Stimulated activated naive CD4-positive, alpha-beta T cell (primary cell): ENCODE measurements at places on chromosomes 2 and 18.

DNA sequence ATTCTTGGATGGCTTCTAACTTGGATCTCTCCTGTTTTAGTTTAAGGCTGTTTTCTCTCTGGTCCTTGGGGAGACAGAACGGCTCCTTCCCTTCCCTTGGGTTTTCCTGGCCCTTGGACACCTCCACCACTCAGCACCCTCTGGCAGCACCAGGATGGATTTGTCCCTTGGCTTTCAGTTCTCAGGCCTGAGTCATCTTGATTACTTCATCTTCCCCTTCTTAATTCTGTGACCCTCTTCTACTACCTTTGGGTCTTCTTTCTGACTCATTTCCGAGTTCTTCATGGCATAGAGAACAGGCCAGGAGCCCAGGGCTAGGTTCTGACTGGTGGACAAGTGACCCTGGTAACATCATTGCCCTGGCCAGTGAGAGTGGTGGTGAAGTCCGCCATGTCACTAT, 14.9 kb downstream of the IGFBP2 start:
- no peak for DNase-seq

- no peak for DNase-seq
Measured at GRCh38 chr18:24975496-24976372, 376.2 kb downstream of the ZNF521 start.

- DNase-seq, result peak; percentile 15
Measured at GRCh38 chr2:205780645-205781044, 98.3 kb downstream of the NRP2 start.

DNA sequence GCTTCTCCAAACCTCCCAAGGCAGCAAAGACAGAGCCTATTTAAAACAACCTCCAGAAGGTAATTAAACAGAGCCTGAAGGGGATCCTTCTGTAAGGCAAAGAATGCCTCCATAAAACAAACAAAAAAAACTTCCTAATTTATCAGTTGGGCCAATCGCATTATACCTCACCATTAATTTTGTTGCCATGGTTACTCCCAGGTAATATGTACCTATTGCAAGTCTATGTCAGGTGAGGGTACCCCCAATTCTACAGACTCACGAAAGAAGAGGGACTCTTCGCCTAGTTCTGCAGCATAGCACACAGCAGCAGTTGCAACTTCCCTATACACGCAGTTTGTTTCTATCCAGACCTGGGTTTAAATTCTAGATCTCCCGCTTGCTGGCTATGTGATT, 38.8 kb downstream of the SFXN5 start:
- no peak for DNase-seq

GRCh38 chr2:146950911-146951310, 893.9 kb upstream of the ACVR2A start:
- DNase-seq, result no peak

- no peak for DNase-seq
Measured at GRCh38 chr2:200049086-200049485, 93.7 kb downstream of the MAIP1 start.

DNA sequence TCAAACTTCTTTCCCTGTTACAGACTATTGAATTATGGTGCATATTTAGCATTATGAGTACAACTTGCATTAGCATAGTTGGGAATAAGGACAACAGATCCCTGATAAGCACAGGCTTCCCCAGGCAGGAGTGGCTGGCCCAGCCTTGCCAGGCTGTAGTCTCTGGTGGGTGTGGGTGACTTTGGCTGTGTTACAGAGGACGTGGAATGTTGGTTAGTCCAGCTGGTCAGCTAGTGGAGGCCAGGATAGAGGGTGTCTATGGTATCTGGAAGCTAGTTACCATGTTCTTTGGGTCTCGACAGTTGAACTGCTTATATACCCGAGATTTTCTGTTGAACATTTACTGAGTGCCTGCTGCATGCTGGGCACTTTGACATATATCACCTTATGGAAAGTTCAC, 4.7 kb downstream of the SH3RF3 start:
- no peak for DNase-seq

DNA sequence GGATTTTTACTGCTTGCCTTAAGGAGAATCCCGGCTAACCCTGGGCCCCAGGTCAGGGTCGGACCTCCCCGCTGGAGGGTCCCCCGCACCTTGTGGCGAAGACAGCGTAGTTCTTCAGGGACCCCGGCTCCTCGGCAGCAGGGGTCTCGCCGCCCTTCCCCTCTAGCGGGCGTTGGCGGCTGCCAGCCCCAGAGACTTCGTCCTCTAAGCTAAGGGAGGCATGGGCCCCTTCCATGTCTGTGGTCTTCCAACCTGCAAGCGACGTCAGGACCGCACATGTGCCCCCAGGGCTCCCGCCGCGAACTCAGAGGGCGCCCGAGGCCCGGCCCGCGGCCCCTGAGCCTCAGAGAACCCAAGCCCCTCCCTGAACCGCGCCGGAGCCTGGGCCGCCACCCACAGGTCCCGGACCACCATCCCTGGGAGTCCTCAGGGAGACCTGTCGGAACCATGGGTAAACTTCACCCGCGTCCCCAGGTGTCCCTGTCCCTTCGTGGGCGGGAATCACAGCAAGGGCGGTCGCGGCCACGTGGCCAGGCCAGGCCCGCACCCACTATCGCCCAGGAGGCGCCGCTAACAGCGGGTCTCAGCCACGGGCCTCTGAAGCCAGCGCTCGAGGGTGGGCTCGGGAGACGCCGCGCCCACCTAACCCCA, 562 bp downstream of the ANKMY1 start:
- DNase-seq, result no peak

- DNase-seq, result no peak
Measured at GRCh38 chr18:36250827-36251226, 46.7 kb upstream of the FHOD3 start.

- DNase-seq, result no peak
Measured at GRCh38 chr2:85674417-85674816, 6.4 kb upstream of the SFTPB start.

DNA sequence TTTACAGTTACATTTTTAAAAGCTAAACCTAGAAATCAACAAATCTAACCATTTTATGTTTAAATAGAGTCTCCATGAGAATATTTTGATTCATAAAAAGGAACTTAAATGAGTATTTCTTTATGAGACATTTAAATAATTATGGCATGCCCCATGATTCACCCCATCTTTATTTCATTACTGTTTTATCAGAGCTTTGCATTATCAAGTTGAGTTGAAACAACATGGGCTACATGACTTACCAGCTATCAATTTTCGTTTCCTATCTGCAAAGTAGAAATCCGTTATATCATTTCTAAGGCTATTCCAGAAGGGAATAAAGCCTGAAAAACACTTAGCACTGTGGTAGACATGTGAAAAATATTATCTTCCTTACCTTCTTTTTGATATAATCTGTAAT, 161.5 kb downstream of the GALNT3 start:
- no peak for DNase-seq

DNA sequence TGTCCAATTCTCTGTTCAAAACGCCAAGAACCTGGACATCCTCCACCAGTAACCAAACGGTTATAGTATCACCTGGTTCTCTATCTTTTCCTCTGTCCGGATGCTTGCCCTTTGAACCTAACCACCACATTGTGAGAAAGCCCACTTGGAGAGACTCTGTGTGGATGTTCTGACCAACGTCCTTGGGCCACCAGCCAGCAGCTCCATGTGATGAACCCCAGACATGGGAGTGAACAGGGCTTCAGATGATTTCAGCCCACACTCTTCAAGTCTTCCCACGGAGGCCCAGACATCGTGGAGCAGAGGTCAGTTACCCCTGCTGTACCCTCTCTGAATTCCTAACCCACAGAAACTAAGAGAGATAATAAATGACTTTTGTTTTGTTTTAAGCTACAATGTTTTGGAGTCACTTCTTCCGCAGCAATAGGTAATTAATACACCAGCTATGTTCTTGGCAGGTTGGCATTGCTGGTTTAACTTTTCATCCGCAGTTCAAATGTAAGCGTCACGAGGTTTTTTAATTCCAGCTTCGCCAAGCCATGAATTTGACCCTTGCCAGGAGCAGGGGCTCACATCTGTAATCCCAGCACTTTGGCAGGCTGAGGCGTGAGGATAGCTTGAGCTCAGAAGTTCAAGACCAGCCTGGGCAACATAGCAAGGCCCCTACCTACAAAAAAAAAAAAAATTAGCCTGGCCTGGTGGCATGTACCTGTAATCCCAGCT, 36.1 kb upstream of the ZNF532 start:
- no peak for DNase-seq

GRCh38 chr2:198311020-198311419, 506.6 kb downstream of the PLCL1 start:
- DNase-seq, result no peak

DNA sequence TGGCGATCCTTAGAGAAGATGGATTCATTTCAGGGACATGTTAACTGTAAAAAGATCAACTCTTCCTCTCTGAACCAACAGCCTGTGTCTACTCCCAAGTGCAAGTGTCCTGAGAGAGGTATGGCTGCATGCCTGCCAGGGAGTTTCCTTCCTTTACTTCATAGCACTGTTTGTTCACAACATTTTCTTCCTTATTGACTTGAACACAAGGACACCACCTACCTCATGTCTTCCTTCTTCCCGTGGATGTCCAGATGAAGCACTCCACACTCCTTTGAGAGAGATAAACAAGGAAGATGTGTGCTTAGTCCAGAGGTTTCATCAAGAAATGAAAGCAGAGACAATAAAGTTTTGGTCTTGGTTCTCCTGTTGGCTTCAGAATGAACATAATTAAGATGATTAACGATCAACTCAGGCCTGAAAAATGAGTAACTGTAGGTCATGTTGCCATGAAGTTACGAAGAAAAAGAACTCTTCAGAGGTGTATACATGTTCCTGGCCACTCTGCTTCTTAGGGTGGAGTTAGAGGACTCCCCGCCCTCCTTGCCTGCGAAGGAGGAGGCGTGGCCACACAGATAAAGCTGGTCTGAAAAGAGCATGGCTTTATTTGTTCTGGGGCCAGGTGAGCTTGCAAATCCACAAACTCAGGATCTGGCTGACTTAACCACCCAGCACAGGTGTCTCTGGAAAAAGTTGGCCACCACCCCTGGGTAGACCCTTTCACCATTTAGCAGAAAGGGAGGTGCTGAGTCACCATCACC, 155.0 kb upstream of the KCTD1 start:
- no peak for DNase-seq

DNA sequence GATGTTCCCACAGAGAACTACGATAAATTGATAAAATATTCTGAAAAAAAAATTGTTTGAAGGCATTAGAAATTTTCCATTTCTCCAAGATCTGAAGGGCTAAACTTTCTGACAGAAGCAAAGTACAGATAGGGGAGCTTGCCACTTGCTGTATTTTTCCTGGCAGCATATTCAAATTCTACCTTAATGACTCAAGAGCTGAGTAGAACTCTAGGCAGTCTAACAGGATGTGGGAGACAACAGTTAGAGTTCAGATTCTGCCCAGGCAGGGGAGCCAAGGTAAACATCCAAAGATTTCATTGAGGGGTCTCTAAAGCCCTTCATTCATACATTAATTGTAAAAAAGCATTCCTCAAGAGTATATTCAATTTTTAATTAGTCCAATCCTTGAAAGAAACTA, 46.0 kb upstream of the RIT2 start:
- no peak for DNase-seq

DNA sequence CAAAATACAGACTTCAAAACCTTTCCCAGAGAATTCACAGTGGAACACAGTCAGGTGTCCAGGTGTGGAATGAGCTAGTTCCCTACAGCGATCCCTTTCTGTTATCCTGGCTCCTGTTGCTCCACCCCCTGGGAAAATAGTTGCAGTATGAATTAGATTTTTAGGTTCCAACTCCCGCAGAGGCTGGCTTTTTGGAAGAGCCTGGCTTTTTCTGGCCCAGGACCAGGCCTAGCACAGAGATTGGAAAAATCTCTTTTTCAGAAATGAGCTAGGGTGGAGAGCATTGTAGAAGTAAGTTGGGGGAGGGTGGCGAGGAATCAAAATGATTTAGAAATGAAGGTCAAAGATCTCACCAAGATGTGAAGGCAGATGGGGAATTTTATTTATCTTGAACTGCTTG, 27.1 kb downstream of the COL5A2 start:
- no peak for DNase-seq

DNA sequence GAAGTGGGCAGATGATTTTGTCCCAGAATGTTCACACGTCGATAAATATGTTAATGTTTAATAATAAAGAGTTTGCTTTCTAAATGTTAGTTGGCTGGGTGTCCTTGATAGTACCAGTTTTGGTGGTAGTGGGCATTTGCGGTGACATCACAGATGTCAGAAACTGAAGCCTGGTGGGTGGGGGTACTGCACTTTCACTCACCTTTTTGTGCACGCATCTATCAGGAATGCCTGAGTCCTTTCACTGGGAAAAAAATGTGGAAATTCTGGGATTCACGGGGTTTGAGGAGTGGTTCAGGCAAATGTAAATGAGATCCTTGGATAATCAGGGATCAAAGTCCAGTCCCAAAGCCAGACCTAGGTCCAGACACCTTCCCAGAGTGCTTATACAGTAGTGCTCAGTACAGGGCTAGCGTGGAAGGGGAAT, 3.2 kb downstream of the EPAS1 start:
- no peak for DNase-seq

DNA sequence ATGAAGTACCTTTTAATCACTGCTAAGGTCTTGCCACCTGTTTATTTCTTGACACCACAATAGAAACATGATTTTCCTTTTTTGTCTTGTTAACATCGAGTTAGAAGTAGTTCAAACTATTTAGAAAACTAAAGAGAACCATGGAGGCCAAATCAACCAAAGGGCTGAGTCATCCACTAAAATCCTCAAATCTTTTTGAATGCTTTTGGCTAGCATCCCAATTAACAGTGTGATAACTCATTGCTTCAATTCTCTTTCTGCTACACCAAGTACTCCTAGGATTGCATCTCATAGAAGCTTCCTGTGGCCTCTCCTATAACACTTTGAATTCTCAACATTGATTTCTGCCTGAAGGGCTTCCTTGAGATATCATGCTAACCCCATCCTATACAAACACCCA, 159.9 kb upstream of the MMADHC start:
- no peak for DNase-seq

DNA sequence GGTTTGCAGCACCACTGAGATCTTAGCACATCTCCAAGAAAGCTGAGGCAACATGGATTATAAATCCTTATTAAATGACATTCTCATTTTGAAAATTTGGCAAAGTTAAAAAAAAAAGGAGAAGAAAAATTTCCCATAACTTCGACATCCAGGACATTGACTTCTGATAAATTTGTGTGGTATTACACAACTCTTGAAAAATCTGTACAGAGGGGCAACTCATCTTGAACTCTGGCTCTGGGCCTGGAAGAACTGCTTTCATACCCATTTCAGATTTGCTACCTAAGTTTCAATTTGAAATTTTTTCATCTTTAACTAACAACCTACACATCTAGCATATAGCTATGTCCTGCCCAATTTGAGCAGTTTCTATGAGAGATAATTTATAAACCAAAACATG, 118.0 kb upstream of the UGP2 start:
- DNase-seq, result no peak

- DNase-seq, result no peak
Measured at GRCh38 chr2:71807581-71808451, 339.8 kb downstream of the CYP26B1 start.

DNA sequence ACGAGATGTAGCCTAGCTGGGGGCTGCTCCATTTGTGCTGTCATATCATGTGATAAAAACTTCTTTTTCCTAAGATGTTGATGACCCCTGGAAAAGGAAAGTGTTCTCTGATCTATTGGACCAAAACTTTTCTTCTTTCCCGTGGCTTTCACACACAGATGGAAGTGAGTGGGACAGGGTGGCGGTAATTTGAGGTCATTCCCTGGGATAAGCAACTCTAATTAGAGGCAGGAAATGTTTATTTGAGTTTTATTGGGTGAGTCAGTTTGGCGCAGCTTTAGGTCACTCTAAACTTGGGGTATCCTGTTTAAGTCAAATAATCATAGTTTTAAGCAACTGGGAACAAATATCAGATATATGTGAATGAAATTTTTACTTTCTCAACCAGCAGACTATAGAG, 221.0 kb upstream of the EPAS1 start:
- no peak for DNase-seq
